Tibial artery (tissue), 4 donors: ENCODE measurements at places on chromosomes 11 and 22.

- peak; percentile 47 for DNase-seq
Measured at GRCh38 chr11:62540804-62541701, 5.6 kb downstream of the AHNAK start.

DNA sequence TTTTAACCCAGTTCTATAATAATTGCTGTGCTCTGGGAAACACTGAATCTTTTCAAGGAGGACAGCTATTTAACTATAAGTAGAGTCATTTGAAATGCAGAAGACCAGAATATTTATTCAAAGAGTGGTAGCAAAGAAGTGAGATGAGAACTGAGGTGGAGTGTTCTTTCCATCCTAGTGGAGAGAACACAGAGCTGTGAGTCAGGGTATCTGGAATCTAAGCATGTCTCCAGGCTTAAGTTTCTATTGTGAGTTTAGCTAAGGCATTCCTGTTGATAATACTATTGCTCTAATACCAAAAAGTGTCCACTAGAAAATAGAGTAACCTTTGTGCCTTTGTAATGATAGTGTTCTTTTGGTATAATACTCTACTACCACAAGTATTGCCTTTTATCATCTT is 32.4 kb downstream of the JAM3 start:
- DNase-seq: no peak

- peak; percentile 95 for DNase-seq
Measured at GRCh38 chr11:47917599-47918369, 62.6 kb upstream of the PTPRJ start.

- no peak for DNase-seq
Measured at GRCh38 chr11:65896034-65896999, 3.9 kb downstream of the FOSL1 start.

DNA sequence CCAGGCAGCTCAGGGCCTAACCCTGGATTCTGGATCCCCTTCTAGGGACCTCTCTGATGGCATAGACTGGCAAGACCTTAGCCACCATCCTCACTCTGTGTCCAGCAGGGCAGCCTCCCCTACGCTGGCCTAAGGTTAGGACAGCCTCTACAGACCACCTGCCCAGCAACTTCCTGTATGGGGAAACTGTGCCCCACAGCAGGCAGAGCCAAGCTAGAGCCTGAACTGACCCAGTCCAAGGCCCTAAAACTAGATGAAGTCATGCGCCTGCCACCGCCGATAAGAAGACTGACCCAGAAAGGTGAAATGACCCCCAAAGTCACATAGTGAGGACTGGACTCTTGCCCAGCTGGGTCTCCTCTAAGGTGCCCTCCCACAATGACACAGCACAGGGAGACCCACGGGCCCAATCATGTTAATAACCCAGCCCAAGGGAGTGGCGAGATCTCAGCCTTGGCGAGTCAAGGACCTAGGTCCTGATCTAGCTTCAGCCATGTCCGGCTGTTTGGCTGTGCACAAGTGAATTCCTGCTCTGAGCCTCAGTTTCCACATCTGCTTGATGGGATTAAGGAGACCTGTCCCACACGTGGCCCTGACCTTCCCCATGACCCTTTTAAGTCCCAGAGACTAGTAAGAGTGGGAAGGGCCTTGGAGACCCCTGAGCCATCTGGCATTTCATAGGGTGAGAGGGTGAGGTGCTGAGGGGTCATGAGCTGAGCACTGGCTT is 17.6 kb downstream of the STARD10 start:
- DNase-seq: no peak

DNA sequence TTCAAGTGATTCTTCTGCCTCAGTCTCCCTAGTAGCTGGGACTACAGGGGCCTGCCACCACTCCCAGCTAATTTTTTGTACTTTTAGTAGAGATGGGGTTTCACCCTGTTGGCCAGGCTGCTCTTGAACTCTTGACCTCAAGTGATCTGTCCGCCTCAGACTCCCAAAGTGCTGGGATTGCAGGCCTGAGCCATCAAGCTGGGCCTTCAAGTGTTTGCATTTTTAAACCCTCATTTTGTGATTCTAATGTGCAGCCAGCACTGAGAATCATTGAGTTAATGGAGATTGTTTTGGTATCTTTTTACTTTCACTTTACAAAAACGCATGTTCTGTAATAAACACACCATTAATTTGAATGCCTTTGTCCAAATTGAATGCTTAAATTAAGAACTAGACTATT is 3.4 kb downstream of the TYR start:
- no peak for DNase-seq

DNA sequence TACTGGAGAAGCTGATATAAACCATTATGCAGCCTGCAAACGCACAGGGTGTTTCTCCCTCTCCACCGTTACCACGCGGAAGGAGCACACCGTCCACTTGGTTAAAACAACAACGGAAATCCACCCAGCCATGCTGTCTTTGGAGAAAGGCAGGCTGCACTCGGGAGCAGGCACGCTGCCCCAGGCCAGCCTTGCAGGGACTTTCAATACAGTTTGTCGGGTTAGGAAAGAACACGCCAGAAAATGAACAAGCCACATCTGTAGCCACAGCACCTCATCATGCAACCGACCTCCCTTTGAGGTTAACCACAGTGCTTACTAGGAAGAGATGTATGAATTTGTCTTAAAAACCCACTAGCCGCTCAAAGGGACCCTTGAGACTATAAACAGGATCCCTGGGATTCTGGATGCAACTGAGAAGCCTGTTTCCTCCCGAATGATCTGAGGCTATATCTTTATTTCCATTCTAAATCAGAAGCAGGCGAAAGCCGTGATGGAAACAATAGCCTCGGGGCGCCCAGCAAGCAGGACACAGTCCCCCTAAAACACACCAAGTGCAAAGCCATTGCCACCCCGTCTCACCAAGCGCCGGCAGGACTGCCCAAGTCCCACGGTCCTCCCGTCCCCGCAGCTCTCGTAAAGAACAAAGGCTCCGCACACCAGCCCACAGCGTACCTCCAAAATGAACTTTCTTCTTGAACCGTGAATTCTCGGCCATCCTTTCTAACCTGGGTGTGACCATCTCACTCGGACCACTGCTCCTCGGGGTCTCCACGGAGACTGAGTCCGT is 318.9 kb downstream of the CTTN start:
- DNase-seq: no peak

DNA sequence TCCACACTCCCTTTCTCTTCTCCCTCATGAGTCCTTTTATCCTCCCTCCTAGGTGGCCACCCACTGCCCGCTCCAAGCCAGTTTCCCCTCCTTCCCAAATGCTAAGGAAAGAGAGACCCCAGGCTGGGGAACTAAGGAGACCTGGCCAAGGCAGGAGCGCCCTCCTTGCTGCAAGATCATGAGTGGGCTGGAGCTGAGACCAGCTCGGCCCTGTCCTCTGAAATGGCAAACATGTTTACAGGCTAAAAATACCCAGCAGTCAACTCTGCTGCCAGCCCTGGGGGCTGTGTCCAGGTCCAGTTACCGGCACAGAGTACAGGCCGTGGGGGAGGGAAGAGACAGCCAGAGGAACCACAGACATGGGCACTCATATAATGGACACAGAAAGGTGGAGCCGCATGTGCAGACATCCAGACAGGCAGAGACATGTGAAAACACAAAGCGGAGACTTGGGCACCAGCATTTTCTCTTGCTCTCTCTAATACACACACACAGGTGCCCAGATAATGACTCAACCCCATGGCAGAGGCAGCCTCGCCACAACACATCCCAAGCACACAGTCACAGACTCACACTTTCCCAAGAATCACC is 1.2 kb upstream of the AHNAK start:
- peak; percentile 71 for DNase-seq

GRCh38 chr11:8593935-8594909 is at the start of gene STK33:
STK33 (minus strand) TSS chr11:8594228; CDS start chr11:8474905, 119,323 bp downstream.
- no peak for DNase-seq

GRCh38 chr22:43391306-43391705 is 20.5 kb upstream of the MPPED1 start:
- no peak for DNase-seq

DNA sequence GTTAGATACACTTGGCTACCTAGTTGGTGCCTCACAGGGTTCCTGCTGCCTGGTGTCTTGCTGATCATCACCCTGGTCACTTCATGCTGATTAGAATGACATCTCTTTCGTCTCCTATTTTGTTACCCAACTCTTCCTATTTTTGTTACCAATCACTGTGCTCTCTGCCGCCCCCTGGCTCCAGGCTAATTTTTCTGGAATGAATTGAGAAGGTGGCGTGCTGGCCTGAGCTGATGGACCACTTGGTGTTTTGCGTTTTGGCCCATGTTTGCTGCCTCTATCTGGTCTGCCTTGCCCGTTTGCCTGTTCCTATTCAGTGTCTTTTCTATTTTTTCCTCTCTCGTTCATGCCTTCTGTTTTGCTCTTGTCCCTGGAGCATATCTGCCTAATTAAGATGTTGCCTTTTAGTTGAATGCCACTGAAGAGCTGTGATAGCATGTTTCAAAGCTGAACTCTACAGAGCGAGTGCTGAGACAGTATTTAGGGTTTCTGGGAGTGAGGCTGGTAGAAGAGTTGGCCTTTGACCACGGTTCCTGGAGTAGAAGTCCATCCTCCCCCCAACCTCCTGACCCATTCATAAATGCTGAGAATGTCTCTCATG is 5.9 kb upstream of the ATF4 start:
- DNase-seq: peak; percentile 66

GRCh38 chr11:129696309-129696989 is 119.2 kb upstream of the TMEM45B start:
- DNase-seq: no peak

DNA sequence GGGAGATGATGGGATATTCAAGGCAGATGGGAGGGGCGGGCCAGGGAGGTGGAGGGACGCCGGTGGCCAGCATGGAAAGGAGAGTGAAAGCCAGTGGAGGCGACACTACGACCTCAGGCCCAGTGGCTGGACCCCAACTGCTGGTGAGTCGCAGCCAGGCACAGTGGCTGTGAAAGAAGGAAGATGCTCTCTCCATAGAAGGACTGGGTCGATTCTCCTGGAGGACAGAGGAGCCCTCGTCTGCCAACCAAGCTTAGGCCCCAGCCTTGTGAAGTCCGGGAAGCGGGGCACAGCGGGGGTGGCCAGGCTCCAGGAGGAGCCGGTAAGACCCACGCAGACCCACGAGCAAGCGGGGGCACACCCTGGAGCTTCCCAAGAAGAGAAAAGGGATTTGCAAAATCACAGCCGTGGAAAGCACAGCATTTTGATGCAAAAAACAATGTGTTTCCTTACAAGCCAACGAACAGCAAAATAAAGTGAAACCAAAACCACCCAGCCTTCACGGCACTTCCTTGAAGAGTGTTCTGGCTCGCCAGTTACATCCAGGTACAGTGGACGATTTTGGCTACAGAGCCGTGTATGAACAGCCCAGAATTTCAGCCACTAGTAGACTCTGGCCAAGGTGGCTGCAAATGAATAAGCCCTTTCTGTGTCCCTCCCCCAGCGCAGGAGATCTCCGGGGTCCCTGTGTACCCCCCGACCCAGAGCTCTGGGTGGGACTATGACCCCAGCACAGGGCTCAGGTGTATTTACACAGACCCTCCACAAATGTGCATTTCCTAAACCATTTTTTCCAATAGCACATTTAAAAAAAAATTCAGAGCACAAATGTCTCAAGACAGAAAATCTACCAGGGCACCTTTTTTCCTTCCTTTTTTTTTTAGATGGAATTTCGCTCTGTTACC is 96.9 kb downstream of the TRMU start:
- DNase-seq: no peak

- no peak for DNase-seq
Measured at GRCh38 chr22:20110359-20110985, 5.4 kb upstream of the RANBP1 start.

- DNase-seq: no peak
Measured at GRCh38 chr11:122852796-122853160, 14.5 kb downstream of the CRTAM start.

GRCh38 chr22:45883811-45884170 is 93.2 kb downstream of the WNT7B start:
- no peak for DNase-seq

- peak; percentile 95 for DNase-seq
Measured at GRCh38 chr11:64687204-64687603, 35.8 kb downstream of the NRXN2 start.

DNA sequence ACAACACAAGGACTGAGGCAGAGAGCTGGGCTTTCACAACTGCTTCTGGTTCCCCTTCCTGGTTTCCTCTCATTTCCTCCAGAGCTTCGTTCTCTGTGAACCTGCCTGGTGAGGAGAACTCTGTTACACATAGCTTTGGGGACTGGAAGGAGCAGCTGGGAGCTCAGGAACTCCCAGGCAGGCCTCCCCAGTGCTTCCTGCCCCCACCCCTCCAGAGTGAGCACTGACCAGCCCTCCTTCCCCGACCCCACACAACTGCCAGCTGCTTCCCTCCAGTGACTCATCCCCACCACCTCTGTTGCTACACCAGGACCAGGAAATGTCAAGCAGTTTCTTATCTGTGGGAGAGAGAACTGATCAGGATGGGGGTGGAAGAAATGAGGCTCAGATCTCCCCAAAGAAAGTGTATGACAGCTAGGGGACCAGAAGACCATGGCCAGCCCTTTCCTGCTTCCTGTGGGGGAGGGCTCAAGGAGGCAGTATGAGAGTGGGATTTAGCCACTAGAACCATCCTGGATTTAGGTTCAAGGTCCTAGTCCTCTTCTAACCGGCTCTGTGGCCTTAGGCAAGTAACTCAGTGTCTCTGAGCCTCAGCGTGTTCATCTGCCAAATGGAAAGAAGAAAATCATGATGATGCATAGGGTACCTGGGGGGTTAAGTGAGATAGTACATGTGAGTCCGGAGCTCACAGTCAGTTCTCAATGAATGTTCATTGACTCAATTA is 4.5 kb upstream of the TP53I11 start:
- DNase-seq: peak; percentile 67

DNA sequence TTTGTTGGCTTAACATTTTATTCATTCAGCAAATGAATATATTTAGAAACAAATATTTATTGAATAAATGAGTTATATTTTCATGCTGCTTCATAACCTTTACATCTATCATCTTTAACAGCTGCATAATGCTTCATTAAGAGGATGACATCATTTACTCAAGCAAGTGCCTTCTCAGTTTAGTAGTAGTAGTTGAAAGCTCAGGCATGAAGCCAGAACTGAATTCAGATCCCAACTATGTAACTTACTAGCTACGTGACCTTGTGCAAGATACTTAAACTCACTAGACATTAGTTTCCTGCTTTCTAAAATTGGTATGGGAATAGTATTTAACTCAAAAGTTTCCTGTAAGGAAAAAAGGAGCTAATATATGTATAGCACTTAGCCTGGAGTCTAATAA is 90.3 kb downstream of the TMPRSS5 start:
- DNase-seq: no peak

- no peak for DNase-seq
Measured at GRCh38 chr11:106424111-106424510, 346.6 kb downstream of the AASDHPPT start.

- no peak for DNase-seq
Measured at GRCh38 chr11:69465236-69466000, 16.0 kb upstream of the LINC01488 start.
